Transverse colon (tissue), 4 donors: ENCODE measurements at places on chromosomes 3 and 15.
A peak's percentile ranks its signal among the peaks of the same experiment; 100 is the strongest.

DNA sequence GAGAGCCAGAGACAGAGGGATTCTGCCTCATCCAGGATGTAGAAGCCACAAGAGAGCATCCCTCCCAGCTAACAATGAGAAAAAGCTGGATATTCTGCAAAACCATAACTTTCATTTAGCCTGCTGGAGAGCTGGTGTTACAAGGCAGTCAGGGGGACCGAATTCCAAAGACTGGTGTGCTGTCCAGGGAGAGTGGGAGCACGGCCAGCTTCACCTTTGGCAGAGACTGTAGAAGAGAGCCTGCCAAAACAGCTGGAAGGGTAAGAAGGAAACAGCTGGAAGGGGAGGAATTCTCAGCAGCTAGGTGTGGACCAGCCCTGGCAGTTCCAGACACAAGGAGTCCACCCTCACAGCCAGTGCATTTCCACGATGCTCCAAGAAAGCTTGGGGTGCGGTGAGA is 109.9 kb upstream of the LINGO1 start:
- DNase-seq, result no peak

DNA sequence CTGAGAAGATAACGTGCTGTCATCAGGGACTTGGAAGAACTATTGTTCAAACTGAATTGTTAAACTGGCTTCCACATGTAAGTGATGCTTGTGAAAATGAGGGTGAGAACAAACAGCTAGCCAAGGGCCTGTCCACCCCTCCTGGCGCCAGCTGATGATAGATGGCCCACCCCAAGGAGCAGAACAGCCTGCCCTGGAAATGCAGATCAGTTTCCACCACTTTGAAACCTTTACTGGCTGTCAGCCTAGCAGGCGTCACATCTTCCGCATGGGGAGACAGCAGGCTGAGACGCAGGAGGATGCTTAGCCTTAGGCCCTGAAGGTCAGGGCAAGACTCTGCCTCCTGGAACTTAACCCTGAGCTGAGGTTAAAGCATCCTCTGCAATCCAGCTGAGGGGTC is 6.4 kb upstream of the SLC51B start:
- no peak for DNase-seq

- DNase-seq, result no peak
These were observed 5.1 kb upstream of the KLHL6 start for GRCh38 chr3:183560607-183561006.

- DNase-seq, result no peak
These were observed 102.4 kb upstream of the EOMES start for GRCh38 chr3:27824312-27825200.

DNA sequence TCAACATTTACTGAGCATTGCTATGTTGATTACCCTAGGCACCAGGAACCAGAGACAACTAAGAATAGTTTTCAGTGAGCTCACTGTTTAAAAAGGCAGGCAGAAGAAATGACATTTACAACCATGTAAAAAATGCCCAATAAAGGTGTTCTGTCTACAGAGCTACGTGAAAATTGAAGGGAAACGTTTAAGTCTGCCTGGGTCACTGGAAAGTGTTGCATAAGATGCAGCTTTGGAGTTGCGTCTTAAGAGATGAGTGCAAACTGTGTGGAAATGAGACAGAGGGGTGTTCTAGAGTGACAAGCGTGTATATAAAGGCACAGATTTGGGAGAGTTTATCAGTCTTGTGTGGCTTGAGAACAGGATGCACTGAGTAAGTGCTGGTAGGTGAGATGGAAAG is 278.7 kb upstream of the GOLGA6L4 start:
- DNase-seq, result no peak

DNA sequence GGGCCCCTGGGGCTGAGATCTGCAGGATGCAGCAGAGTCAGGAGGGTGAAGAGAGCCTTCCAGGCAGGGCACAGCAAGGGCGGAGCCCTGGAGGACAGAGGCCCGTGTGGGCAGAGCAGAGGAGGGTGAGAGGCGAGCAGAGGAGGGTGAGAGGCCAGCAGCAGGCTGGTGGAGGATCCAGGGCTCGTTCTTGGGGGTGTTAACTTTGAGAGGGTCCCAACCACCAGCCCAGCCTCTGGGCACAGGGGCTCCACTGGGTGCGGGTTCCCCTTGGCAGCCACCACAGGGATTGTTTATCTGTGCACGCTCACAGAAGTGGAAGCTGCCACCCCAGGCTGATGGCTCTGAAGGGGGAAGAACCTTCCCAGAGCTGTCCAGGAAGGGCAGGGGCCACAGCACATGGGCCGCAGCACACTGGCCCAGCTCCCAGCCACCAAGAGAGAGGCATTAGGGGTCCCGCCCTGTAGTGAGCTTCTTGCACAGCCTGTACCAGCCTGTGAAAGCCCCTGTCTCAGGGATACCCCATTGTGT is 9.3 kb upstream of the PLXND1 start:
- DNase-seq, result no peak

DNA sequence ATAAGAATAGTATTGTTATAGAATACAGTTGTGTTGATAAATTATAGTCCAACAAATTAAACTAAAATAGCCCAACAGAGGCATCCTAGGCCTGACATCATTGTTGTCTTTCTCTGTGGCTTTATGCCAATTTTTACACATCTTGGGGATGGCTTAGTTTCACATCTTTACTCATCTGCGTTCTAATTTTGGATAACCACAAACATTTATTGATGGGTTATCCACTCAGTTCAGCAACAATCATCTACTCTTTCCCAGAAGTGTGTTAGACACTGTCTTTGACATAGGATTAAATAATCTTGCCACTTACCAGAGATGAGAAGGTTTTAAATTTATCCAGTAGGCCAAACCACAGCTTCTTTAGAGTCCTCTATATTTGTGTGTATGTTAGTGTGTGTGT is 120.8 kb upstream of the PHLDB2 start:
- DNase-seq, result no peak

DNA sequence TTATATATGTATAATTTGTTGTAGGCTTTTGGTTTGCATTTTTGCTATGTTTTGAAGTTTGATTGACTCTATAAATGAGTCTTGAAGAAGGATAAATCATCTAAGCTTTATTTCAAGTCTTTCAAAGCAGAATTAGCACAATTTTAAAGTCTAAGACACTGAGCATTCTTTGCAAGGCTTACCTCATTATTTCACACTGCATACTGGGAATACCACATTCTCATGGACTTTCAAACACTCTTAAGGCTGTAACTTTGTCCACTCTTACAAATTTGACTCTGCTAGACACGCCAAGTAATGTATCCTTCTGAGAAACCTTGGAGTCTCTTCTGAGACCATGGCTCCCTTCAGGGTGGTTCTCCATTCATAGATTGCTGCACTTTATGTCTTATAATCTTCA is 281.3 kb upstream of the COL8A1 start:
- no peak for DNase-seq

DNA sequence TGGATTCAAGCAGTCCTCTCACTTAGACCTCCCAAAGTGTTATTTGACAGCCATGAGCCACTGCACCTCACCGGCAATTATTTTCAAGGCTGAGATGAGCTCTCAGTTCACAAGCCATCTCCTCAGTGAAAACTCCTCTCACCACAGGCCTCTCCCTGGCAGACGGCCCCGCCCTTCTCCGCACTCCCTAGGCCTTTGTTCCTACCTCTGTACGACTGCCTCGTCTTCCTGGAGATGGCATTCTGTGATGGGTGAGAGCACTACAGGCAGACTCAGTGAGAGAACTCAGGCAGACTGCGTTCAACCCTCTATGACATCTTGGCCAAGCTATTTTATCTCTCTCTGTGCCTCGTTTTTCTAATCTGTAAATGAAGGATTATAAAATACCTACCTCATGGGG is 67.0 kb upstream of the TPM1 start:
- DNase-seq, result peak; percentile 45

DNA sequence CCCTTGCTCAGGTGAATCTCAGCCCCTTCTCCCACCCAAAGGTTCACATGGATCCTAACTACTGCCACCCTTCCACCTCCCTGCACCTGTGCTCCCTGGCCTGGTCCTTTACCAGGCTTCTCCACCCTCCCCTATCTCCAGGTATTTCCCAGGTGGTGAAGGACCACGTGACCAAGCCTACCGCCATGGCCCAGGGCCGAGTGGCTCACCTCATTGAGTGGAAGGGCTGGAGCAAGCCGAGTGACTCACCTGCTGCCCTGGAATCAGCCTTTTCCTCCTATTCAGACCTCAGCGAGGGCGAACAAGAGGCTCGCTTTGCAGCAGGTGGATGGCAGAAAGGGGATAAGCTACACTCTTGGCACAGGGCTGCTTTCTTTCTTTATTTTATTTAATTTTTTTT is 4.5 kb downstream of the FAM131A start:
- no peak for DNase-seq

- no peak for DNase-seq
These were observed 10.4 kb downstream of the NSMCE3 start for GRCh38 chr15:29259233-29259632.

DNA sequence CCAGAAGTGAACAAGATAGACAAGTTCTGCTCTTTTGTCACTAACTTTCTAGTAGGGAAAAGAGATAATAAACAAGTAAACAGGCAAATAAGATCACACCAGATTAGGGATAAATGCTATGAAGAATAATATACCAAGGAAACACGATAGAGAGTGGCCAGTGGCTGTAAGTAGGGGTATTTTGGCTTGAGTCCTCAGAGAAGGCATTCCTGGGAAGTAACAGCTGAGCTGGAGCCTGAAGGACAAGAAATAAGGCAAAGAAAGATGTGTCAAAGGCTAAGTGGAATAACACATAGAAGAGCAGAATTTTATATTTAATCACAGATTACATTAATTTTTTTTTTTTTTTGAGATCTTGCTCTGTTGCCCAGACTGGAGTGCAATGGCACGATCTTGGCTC is 366.2 kb downstream of the ZIC1 start:
- DNase-seq, result no peak

GRCh38 chr15:42345504-42345903 is 13.8 kb upstream of the CAPN3 start:
- no peak for DNase-seq

GRCh38 chr15:95454403-95455262 is 875.9 kb upstream of the NR2F2 start:
- DNase-seq, result no peak

- no peak for DNase-seq
These were observed 83.1 kb upstream of the RPL32 start for GRCh38 chr3:12924437-12924836.

DNA sequence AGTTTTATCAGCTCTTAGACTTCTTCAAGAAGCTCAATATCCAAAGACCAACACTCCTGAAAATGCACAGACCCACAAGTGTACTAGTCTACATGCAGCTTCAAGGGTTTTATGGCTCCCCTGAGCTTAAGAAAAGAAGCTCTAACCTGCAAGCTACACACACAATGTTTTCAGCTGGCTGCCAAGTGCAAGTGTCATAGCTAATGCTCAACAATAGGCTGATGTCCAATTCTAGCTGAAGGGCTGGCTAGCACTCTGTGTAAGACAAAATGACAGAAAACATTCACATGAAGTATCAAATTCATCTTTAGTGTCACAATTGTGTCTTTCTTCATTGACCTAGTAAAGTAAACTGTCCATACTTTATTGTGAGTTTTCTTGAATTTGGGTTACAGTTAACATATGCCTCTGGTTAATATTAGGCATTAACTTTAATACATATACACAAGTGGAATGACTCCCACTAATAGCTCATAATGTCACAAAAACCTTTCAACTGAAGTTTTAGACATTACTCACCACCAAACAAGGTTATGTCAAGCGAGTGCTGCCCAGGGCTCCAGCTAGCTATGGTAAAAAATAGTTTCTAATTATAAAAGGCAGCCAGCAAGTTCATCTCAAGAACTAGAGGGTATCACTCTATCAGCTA is 15.1 kb downstream of the ABI3BP start:
- DNase-seq, result no peak

- DNase-seq, result no peak
These were observed 148.1 kb downstream of the NEK11 start for GRCh38 chr3:131174752-131175151.

DNA sequence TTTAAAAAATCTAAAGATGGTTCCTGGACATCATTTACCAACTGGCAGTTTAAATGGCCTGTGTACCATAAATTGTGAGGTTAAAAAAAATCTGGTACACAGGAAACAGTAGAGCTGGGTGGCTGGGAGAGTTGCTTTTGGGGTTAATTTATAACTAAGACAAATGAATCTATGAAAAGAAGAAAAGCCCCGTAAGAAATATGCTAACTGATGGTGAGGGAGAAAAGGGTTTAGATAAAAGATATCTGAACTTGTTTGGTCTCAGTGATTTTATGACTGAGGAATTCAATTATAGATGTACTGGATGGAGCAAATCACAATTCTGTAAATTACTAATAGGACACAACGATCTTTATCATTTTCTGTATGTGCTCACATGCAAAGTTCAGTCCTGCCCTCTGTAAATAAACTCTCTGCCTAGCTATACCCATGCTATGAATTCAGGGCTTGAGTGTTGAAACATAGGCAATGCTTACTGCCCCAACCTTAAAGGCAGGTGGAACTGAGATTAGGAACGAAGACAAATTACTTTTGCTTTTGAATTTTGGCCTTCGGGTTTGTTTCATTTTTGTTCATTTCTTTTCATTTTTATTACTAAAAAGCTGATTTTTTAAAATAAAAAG is 28.0 kb downstream of the PPARG start:
- no peak for DNase-seq

DNA sequence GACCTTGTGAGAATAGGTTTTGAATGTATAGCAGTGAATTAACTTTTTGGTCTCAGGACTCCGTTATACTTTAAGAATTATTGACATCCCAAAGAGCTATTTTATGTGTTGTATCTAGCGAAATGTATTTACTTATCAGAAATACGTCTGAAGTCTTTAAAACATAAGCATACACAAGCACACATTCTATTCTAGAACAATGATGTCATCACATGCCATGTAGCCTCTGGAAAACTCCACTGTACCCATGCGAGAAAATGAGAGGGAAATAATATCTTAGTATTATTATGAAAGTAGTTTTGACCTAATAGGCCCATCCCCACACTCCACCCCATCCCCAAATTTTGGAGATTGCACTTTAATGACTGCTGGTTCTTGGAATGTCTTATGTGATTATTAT is 1.5 kb downstream of the POLR2M start:
- DNase-seq, result no peak

- no peak for DNase-seq
These were observed 176.8 kb downstream of the GHSR start for GRCh38 chr3:172271386-172271976.

DNA sequence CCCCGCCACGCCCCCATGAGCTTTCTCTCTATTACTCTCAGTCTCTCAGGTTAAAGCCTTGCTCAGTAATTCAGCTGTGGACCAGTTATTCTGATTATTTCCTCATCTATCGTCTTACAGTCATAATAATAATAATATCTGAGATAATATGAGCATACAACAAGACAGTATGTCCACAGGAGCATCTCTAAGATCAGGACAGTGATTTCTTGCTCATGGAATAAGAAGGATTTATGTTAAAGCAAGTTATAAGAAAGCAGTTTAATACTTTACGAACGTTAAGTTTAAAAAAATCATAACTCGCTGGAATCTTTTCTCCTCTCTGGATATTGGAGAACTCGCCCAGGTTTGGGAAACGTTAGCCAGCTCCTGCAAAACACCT is 643 bp upstream of the LMCD1 start:
- DNase-seq, result no peak

DNA sequence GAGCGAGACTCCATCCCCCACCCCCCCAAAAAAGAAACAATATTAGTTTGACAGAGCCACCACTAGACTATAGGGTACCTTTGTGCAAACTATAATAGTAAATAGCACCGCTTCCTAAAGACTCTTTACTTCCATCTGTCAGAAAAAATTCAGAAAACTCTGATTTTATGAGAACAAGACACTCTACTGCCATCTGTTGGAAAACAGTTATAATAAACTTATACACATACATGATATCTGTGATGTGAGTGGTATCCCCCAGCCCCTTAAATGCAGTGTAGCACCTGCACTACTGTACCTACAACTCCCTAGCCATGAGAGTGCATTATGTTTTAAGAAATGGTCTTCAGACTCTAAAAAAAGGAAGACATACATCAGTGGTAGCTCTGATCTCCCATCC is 47.1 kb upstream of the CTDSPL start:
- no peak for DNase-seq
